ENCODE measurements at places on chromosomes 5 and 9.

- no peak for DNase-seq
Observed at GRCh38 chr9:103991698-103992097, 102.4 kb upstream of the SMC2 start.

DNA sequence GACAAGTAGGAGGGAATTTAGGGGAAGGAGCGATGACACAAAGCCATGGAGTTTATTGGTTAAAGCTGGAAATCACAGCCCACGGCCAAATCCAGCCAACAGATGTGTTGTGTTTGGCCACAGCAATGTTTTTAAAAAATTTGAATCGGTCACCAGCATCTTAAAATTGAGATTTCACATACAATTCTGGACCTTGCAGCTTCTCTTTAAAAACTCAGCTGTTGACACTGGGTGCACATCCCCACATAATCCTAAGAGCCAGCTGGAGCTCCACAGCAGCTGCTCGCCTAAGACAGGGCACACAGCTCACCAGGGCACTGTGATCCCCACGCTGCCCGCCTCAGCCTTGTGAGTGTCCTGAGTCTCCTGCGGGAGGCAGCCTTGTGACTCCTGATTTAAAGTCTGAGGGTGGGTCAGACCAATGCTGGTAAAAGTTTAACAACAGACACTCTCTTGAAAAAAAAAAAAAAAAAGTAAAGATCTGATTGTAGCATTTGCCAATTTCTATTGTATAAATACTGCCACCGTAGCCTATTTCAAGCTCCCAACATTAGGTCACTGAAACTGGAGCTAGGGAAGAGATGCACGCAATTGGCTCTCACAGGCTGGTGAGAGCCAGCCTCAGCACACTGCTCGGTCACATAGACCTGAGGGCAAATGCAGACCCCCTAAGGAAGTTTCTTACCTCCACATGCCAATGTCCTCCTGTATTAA, 124.8 kb downstream of the HSD17B3 start:
- no peak for DNase-seq

DNA sequence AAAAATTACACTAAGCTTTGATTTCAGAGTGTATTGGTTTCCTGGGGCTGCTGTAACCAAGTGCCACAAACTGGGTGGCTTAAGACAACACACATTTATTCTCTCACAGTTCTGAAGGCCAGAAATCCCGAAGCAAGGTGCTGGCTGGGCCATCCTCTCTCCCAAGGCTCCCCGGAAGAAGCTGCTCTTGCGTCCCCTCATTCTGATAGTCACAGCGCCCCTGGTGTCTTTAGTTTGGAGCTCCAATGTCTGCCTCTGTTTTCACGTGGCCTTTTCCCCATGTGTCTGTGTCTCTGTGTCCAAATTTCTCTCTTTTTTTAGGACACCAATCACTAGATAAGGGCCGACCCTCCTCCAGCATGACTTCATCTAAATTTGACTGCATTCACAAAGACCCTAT, 56.7 kb downstream of the ROPN1L start:
- no peak for DNase-seq

- no peak for DNase-seq
Observed at GRCh38 chr5:68173007-68173406, 42.5 kb upstream of the PIK3R1 start.

DNA sequence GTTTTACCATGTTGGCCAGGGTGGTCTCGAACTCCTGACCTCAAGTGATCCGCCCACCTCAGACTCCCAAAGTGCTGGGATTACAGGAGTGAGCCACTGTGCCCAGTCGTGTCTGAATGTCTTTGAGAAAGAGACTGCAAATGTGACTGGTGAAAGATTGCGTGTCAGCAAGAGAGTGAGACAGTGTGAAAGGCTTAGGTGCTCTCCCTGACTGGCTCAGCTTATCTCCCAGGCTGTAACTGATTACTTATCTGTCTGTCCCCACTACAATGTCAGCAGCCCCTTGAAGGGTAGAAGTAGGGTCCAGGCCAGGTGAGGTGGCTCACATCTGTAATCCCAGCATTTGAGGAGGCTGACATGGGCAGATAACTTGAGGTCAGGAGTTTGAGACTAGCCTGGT, 3.4 kb upstream of the FGFR4 start:
- no peak for DNase-seq

DNA sequence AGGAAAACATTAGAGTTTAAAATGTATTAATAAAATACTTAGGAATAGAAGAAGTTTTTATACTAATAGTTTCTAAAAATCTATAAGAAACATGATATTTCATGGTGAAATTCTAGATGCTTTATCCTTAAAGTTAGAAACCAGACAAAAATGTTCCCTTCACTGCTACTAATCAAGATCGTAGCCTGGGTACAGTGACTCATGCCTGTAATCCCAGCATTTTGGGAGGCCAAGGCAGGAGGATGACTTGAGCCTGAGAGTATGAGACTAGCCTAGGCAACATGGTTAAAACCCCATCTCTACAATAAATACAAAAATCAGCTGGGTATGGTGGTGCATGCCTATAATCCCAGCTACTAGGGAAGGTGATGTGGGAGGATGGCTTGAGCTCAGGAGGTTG, 30.4 kb upstream of the KLF9 start:
- no peak for DNase-seq

- no peak for DNase-seq
Observed at GRCh38 chr5:137304226-137304874, 194.8 kb downstream of the SPOCK1 start.

GRCh38 chr5:173498286-173498685, 118.2 kb downstream of the BOD1 start:
- DNase-seq, result no peak

GRCh38 chr5:68348447-68349222, 133.1 kb downstream of the PIK3R1 start:
- DNase-seq, result no peak

DNA sequence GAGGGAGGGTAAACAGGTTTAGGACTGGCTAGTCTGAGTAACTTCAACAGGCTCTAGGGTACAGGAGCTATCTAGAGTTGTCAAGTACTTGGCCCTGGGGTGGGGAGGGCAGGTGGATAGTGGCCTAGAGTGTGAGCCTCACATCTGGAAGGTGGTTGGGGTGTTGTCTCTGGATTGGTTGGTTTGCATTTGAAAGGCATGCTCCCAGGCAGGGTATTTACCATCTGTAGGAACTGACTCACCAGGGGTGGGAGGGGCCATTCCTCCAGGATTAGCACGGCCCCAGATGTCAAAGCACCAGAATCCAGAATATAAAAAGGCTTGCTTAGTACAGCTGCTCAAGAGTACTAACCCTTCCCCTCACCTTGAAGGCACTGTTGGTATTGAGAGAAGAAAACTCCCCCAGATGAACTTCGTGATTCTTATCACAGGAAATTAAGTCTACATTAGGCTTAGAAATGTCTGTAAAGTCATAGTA, 193.3 kb downstream of the NTRK2 start:
- no peak for DNase-seq

DNA sequence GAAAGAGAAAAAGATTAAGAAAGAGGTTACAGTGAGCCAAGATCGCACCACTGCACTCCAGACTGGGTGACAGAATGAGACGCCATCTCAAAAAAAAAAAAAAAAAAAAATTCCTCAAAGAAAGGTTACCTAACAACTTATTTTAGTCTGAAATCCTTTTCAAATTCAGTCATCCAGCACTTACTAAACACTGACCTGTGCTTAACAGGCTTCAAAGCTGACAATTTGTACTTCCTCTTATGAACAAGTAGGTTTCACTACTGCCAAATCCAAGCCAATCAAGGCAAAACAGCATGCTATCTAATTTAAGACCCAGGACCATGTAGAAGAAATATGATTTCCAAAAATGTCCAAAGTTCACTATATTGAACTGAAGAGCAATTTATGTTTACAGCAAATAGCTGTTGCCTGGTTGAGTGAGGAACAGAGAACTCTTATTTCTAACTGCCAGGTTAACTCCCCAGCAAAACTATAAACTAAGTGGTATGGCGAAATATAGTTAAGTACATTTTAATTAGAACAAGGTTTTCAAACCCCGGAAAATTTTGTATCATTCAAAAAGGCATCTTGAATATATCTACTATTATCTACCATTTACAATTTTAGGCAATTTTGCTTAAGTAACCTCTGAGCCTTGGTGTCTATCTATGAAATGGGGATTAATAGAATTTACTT, 13.4 kb downstream of the PWWP2A start:
- no peak for DNase-seq

GRCh38 chr9:75156858-75157257, 68.5 kb downstream of the OSTF1 start:
- DNase-seq, result no peak

GRCh38 chr5:159571501-159572244, 241.4 kb upstream of the IL12B start:
- DNase-seq, result no peak

- DNase-seq, result no peak
Observed at GRCh38 chr5:36679221-36679989, 73.0 kb downstream of the SLC1A3 start.

DNA sequence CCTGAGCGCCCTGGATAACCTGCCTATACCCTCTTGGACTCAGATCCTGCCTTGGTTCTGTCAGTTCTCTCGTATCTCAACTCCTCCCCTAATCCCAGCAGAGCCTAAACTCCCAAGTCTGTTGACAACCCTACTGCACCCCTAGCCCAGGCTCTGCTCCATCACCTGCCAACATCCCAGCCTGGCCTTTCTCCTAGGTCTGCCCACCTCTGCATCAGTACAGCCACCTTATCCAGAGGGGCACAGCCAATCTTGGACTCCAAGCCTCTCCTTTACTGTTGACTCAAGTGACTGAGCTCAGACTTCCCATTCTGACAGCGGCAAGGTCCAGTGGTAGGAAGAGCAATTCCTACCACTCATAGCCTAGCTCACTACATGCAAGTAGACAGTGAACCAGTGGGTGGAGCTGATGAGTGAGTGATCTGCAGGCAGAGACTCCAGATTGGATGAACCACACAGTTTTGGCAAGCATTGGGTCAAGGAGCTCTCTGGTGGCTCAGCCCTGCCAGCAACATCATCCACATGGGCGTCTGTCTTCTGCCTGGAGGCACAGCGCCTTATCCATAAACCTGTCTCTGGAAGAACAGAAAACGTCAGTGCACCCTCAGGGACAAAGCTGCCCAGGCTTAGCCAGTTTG, 26.5 kb downstream of the TRMO start:
- no peak for DNase-seq

- DNase-seq, result no peak
Observed at GRCh38 chr5:9468060-9468388, 77.9 kb downstream of the SEMA5A start.

DNA sequence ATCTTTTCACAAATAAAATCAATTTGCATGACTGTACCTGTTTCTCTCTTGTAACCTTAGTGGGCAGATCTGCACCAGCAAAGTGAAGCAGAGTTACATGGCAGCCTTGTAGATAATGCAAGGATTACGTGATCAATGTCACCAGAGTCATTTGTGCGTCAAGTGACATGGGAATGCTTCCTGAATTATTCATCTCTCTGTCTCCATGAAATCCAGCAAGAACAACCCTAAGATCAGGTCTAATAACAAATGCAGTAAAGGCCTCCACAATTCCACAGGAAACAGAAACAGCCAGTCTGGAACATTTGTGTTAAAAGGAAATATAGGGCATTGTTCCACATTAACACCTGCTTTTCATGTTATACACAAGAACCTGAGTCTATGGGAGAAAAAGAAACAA, 7.8 kb downstream of the GZMA start:
- no peak for DNase-seq

DNA sequence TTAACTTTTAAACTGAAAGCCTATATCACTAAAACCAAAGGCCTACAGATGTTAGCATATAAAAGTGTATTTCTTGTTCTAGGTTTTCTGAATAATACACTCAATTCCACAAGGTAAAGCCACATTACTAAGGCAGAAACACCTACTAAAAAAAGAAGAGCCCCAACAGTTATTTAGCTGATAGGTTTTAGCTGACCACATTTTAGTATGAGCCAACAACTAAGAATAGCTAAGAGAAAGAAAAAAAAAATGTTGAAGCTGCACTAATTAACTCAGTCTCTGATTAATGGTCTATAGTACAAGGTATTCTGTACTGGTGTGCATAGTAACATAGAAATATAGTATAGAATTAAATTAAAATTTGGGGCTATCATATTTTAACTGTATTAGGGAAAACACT, 23.5 kb downstream of the ZFR start:
- DNase-seq, result no peak

- DNase-seq, result no peak
Observed at GRCh38 chr9:121930956-121931355, 162.2 kb downstream of the TTLL11 start.

GRCh38 chr9:133141833-133142595, 21.0 kb upstream of the RALGDS start:
- DNase-seq, result no peak

DNA sequence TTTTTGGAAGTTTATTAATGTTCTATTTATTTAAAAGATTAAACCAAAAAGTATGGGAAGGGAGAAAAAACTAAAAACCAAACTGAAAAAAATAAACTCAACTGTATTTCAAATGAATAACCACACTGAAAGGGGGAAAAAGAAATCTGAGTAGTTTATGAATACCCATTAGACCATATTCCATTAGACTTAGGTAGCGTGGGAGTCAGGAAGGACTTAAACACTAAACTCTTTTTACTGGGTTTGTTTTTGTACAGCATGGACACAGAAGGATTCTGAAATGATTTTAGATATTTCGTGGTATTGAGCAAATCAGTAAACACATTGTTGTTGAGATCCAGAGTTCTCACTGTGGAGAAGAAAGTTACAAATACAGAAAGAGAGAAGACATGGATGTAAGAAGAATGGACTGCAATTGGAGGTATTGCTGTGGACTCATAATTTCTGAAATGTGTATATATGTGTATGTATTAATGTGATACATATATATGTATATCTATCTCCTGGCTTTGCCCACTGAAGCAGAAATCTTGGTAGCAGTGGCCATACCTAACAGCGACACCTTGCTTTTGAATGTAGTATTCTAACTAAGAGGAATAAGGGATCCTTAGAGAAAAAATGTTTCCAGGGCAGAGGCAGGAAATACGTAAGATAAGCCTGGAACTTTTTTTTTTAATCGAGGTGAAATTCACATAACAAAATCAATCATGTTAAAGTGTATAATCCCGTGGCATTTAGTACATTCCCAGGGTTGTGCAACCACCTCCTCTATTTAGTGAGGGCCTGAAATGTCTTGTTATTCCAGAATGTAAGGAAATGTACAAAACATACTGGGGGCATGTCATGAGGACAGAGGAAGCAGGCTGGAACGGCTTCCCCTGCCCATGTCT, 228.8 kb downstream of the SMARCA2 start:
- no peak for DNase-seq

DNA sequence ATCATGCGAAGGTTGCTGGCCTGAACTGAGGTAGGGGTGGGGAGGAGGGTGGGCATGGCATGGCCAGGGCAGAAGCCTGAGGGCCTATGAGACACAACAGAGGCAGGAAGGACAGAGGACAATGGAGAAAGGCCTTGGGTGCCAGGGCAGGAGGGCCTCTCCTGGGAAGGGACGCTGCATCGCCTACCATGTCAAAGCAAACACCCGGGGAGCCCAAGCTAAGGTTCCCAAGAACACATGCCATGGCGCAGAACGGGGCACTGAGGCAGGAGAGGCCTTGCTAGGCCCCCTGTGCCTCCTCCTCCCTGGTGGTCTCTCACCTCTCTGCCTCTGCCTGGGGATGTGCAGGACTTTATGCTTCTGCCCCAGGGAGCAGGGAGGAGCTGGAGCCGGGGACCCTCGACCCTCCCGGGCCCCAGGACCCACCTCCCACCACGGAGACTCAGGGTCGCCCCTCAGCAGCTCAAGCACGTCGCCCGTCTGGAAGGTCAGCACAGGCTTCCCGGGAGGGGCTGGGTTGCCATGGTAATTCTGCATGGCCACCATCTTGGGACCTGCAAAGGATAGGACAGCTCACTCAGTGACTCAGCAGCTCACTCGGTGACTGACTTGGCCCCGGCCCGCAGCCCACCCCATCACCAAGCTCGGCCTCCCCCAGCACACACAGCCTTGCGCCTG, 40.3 kb upstream of the SARDH start:
- no peak for DNase-seq
